ENCODE measurements at places on chromosomes 16 and 17.

- DNase-seq: no peak
Measured at GRCh38 chr17:42153919-42154742, 658 bp downstream of the RAB5C start.

GRCh38 chr17:47317119-47317518, 6.6 kb upstream of the EFCAB13 start:
- no peak for DNase-seq

DNA sequence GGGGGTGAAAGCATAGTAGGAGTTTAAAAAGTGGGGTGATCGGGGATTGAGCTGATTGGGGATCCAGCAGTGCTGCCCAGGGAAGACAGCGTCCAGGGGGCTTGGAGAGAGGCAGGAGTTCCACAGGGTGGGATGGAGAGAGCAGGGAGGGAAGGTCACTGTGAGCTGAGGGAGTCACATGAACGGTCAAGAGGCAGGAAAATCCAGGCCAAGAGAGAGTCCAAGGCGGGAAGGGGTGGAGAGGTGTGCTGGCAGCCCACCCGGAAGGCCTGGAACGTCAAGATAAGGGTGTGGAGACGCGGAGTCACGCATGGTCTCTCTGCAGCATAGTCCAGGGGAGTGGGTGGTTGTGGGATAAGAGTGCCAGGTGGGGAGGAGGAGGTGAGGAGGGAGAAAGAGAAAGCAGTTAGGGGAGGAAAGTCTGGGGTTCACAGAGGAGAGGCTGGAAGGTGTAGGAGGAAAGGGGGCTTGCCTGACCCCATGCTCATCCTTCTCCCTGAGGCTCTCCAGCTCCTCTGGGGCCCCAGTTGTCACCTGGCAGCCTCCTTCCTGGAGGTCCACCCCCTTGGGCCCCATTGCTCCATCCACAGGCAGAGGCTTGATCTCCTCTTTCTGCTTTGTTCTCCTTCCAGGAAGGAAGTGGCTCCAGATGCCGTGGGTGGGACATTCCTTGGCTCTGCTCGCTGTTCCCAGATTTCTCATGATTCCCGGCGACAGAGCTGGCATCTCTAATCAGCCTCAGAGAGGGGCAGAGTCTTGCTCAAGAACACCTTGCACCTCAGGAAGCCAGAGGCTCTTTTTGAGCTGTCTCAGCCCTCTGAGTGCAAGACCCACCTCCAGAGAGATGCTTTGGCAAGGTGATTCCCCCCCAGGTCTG, 28.7 kb downstream of the CCR7 start:
- DNase-seq: no peak

- DNase-seq: no peak
Measured at GRCh38 chr17:50916026-50916707, 50.0 kb upstream of the TOB1 start.

DNA sequence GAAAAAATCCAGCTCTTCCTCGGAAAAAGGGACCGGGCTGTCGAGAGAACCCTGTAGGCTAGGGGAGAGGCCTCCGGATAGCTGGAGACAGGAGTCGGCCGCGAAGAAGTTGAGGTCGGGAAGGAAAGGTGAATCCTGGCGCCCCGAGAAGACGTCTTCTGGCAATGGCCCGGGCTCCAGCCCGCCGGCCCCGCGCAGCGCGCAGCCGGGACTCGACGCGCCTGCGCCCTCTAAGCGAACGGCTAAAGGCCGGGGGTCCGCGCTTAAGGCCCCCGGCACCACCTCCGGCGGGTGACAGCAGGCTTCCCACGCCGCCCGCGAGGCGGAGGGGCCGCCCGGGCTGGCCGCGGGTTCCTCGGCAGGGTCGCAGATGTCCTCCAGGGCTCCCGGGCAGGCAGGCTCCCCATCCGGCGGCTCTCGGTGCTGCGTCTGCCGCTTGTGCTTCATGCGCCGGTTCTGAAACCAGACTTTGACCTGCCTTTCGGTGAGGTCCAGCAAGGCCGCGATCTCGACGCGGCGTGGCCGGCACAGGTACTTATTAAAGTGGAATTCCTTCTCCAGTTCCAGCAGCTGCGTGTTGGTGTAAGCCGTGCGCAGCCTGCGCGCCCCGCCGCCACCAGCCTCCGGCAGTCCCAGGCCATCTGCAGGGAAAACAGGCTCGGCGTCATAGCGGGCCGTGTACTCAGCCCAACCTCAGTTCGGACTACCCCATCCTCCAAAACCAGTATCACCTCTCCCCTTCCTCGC, 1.6 kb downstream of the HOXB2 start:
- DNase-seq: no peak

GRCh38 chr16:70705056-70705455, 19.2 kb upstream of the MTSS2 start:
- no peak for DNase-seq

GRCh38 chr17:39177256-39177655, 11.3 kb upstream of the ARL5C start:
- no peak for DNase-seq

GRCh38 chr16:85164838-85165516, 52.7 kb upstream of the CIBAR2 start:
- DNase-seq: no peak

GRCh38 chr17:80945736-80946135, 45.9 kb upstream of the CHMP6 start:
- DNase-seq: no peak

DNA sequence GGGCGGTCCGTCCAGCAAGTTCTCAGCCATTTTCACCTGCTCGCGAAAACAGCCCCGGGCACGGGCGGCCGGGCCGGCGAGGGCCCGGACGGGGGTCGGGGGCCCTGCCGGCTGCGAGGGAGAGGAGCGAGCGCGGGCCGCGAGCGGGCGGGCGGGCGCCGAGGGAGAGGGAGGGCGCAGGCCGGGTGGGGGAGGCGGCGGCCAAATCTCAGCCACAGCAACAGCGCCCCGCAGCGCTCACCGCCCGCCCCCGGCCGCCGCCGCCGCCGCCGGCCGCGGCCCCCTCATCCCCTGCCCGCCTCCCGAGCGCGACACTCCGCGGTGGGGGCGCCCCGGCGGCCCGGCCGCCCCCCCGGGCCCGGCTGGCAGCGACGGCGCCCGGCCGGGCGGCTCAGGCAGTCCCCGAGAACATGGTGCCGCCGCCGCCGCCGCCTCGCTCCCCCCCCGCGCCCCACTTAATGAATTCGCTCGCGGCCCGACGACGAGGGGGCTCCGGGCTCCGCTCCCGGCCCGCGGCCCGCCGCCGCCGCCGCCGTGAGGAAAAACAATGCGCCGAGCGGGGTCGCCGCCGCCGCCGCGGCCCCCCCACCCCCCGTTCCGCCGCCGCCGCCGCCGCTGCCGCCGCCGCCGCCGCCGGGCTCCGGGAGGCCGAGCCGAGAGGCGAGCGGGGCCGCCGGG, 487 bp downstream of the CREBBP start:
- no peak for DNase-seq

DNA sequence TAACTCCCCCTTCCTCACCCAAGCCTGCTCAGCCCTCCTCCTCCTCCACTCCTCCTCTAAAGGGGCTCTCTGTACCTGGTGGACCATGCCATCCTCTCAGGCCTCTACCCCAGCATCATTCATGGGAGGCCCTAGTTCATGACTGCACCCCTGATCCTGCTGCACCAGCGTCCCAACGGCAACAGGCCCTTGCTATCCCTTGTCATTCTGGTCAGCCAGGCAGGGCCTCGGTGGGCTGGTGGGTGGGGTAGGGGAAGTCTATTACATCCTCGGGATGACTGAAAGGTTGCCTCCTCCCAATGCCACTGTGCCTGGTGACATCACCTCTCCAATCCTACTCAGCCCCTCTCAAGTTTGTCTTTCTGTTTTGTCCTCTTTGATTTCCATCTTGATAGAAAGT, 19.7 kb downstream of the ALOX12B start:
- DNase-seq: no peak

DNA sequence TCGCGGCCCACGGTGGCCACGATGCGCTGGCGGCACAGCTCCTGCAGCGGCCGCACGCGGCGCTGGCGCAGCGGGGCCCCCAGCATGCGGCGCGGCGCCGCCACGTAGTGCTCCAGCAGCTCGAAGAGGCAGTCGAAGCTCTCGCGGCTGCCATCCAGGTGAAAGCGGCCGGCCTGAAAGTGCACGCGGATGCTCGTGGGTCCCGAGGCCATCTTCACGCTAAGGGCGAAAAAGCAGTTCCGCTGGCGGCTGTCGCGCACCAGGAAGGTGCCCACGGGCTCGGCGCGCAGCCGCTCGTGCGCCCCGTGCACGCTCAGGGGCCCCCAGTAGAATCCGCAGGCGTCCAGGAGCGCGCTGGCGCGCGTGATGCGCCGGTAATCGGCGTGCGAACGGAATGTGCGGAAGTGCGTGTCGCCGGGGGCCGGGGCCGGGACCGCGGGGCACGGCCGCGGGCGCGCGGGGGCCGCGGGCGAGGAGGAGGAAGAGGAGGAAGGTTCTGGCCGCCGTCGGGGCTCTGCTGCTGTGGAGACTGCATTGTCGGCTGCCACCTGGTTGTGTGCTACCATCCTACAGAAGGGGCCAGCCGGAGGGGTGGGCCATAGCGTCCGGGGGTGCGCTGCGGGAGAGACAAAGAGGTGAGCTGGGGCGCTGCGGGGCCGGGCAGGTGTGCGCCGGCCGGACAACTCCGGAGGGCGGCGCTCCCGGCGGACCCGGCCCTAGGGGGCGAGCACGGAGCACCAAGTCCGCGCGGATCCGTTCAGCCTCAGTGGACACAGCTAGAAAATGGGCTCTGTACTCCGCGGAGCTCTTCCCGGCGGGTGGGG, 879 bp downstream of the SOCS1 start:
- DNase-seq: no peak

GRCh38 chr17:66371561-66371960, 69.1 kb downstream of the PRKCA start:
- no peak for DNase-seq

DNA sequence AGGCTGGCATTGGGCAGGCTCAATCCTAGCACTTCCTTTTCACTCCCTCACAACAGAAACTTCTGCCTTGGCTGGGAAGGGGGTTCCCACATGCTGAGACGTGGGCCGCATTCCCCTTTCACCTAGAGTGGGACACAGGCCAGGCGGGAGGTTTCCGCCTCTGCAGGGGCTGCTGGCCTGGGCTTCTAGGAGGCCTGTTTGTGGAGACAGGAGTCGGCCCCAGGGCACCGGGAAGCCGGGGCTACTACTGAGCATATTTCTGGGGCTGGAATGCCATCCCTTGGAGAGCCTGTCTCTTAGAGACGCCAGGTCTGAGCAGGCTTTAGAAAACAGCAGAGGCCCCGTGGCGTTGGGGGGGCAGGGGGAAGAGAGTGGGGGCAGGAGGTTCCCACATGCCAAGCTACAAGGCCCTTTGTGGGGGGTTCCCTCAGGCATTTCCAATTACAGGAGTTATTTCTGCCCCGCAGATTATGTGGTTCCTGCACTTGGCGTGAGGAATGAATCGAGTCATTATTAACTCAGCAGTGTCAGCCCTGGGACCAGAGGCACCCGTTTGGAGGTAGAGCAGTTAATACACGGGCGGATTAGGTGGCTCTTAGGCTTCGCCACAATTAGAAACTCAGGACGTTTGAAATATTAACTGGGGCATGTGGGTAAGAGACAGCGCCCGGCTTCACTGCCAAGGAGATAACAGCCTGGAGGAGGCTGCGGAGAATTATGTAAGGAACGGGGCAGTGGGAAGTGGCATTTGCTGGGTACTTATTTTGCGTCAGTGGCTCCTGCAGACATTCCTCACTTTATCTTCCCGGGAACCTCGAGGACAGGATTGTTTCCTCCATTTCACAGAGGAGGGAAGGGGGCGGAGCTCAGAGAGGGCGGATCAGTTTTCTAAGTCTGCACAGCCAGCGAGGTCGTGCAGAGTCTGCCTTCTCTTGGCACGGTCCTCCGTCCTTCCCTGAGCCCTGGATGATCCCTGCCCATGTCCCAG, 162.5 kb downstream of the MAF start:
- DNase-seq: no peak

- no peak for DNase-seq
Measured at GRCh38 chr16:69669577-69669976, 56.8 kb downstream of the NQO1 start.

- DNase-seq: peak; percentile 58
Measured at GRCh38 chr16:81616321-81617020, 162.6 kb upstream of the PLCG2 start.

DNA sequence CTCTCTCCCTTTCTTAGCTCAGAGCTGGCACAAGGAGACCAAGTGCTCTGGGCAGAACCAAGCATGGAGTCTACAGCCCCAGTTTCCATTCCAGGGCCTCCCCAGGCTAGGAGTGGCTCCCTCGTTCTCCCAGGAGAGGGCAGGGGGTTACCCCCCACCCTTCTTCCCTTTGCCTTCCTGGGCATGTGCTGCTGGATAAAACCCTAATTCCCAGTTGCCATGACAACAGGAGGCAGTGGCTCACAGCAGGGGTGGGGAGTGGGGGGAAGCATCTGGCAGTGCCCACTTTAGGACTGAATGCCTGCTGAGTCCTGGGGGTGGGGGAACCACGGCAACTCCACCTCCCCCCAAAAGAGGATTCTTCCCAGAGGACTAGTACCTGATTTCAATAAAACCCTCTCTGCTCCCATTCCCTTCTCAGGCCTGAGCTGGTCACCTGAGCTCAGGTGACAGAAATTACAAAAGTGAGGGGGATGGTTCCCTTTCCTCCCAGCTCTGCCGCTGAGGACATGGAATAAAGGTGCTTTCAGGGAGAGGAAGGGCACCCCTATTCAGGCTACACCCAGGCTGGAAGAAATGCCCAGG, 1.8 kb downstream of the MPP2 start:
- DNase-seq: no peak

- no peak for DNase-seq
Measured at GRCh38 chr17:82371333-82372248, at the start of gene UTS2R. Gene UTS2R, plus strand, starts transcription at chr17:82371765. Its CDS starts 2,560 bp downstream, at chr17:82374325.

GRCh38 chr16:12587646-12588277, 215.9 kb downstream of the CPPED1 start:
- no peak for DNase-seq

DNA sequence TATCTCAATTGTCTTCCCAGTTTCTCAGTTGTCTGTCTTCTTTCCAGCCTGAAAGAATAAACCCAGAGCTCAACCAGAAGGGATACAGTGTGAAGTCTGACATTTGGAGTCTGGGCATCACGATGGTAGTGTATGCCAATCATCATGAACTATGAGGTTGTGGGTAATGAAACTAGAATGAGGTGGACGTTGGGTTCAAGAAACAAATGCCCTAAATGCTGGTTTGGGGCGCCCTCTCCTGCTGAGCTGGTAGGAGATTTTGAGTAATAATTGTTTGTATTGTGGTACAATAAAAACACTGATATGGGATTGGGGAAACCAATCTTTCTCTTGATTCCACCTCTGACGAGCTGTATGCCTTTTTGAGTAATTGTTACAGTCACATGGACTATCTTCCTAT, 110.4 kb downstream of the MAP2K6 start:
- no peak for DNase-seq

DNA sequence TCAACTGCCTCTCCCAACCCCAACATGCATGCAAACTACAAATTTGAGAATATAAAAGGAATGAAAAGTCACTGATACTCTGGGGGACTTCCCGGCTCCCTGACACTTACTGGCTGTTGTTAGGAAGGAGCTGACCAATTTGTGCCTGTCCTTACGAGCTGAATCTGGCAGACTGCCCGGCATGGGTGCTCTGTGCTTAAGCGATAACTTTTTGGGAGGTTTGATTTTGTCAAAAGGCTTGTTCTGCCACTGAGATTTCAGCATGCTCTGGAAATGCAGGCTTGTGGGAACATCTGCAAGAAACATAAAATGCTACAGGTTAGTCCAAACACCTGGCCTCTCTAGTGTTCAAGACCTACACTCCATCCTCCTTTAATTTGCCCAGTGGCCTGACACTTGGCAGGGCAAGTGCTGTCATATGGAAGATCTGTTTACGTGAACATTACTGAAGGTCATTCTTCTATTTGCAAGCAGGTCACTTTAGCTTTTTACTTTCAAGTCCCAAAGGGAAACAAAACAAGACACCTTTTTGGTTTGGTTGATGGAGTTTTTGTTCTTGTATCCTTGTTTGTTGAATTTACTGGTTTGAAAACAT, 40.6 kb downstream of the STH start:
- DNase-seq: no peak
